NCI-H460 (cell line): ENCODE measurements at places on chromosomes 13 and 19. TPM values are rescaled to one million over a fixed set of nuclear protein-coding genes. Genes with fewer than 3 reads are reported as not detected.

DNA sequence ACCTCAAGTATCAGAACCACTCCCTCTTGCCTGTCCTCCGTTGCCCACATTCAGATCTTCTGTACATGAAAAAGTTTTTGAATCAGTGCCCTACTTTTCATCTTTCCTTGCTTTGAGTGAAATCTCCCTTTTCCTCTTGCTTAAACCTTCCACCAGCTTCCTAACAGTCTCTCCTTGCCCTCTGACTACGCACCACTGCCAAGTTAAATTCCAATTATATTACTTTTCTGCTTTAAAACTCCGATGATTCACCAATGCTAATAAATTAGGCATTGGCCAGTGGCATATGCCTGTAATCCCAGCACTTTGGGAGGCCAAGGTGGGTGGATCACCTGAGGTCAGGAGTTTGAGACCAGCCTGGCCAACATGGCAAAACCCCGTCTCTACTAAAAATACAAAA, 30.7 kb upstream of the RFXAP start:
- no peak for DNase-seq

GRCh38 chr13:20126541-20127261, 34.2 kb downstream of the GJA3 start:
- no peak for DNase-seq

TEX29 gene
- total RNA-seq, result not detected in 2 replicates

- no peak for DNase-seq
Measured at GRCh38 chr13:109200556-109200955, 571.1 kb downstream of the MYO16 start.

- no peak for DNase-seq
Measured at GRCh38 chr19:35142606-35143230, 337 bp upstream of the FXYD7 start.
